ENCODE measurements at places on chromosomes 1 and 21.
A peak's percentile ranks its signal among the peaks of the same experiment; 100 is the strongest.

- no peak for DNase-seq
Measured at GRCh38 chr1:22689505-22689904, 21.1 kb upstream of the EPHB2 start.

DNA sequence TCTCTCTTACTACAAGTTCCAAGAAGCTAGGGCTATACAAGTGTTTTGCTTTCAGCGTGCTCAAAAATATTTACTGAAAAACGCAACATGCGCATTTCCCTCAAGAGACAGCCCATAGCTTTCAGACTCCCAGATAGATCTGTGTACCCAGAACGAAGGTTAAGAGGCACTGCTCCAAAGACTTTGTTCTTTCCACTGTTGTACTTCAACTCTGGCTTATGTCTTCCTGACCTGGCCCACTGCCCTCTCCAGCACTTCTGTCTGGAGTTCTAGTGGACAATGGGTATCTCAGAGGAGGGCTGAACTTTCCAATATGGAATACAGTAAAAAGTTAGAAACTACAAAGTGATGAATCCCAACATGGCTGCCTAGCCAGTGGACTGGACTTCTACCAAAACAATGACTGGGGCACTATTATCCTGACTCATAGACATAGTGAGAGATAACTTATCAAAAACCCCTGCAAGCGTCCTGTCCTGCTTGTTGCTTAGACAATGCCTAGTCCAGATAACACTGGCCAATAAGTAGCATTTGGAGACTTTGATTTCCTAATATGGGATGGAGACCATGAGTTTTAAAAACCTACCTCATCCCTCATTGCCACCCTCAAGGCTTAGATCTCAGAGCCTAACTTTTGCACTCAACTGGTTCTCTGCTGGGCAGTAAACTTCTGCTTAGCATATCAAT lies 8.8 kb upstream of the ADAR start:
- DNase-seq: no peak

- no peak for DNase-seq
Measured at GRCh38 chr1:157198619-157199420, 60.6 kb upstream of the ETV3 start.

GRCh38 chr1:33127001-33127823 lies 46.3 kb downstream of the AZIN2 start:
- peak; percentile 99 for DNase-seq

- no peak for DNase-seq
Measured at GRCh38 chr1:33314416-33314815, 6.5 kb downstream of the A3GALT2 start.

DNA sequence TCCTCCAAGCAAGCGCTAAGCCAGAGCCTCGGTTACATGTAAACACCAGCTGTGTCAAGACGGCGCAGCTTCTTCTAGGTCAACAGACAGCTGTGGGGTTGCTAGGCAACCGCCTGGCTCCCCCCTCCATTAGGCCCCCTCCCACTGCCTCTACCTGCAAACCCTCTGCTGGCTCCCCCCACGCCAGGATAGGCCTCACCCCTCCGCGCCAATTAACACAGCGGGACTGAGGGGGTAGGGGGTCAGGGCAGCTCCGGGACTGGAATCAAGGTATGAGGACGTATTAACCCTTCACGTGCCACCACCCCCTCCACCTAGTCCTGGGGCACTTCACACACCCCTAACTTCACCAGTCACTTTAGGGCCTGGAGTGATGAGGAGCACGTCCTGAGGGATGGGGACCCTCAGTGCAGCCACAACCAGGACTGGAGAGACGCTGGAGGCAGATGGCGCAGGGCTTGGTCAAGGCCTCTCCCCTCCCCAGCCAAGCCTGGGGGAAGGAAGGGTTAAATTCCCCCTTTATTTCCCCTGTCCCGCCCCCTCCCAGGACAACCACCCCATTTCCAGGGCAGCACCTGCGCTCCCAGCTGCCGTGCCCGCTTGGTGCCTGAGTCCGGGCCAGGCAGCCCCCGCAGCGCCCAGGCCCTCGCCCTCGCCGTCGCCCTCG lies 37.4 kb upstream of the WASF2 start:
- no peak for DNase-seq

GRCh38 chr21:21200939-21201615 lies 202.9 kb downstream of the NCAM2 start:
- no peak for DNase-seq

GRCh38 chr1:62355095-62355494 lies 35.9 kb upstream of the KANK4 start:
- no peak for DNase-seq

DNA sequence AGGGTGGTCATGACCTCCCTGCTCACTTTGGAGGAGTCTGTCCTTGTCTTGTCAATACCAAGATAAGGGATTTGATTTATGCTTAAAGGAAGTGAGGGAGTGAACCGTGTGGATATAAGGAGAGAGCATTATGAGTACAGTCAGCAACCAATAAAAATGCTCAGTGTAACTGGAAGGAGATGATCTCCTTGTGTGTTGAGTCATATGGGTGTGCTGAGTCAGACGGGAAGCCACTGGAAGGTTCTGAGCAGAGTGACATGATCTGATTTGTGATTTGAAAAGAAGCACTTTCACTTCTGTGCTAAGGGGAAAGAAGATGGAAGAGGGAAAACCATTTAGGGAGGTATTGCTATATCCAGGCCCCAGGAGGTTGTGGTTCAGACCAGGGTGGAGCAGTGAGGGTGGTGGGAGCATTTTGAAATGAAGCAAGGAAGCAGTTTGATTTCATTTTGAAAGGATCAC lies 2.5 kb upstream of the BCL10 start:
- peak; percentile 12 for DNase-seq

GRCh38 chr21:42388740-42389448 lies 7.0 kb downstream of the TMPRSS3 start:
- DNase-seq: no peak

- DNase-seq: no peak
Measured at GRCh38 chr1:2602866-2603520, 16.4 kb downstream of the PRXL2B start.

DNA sequence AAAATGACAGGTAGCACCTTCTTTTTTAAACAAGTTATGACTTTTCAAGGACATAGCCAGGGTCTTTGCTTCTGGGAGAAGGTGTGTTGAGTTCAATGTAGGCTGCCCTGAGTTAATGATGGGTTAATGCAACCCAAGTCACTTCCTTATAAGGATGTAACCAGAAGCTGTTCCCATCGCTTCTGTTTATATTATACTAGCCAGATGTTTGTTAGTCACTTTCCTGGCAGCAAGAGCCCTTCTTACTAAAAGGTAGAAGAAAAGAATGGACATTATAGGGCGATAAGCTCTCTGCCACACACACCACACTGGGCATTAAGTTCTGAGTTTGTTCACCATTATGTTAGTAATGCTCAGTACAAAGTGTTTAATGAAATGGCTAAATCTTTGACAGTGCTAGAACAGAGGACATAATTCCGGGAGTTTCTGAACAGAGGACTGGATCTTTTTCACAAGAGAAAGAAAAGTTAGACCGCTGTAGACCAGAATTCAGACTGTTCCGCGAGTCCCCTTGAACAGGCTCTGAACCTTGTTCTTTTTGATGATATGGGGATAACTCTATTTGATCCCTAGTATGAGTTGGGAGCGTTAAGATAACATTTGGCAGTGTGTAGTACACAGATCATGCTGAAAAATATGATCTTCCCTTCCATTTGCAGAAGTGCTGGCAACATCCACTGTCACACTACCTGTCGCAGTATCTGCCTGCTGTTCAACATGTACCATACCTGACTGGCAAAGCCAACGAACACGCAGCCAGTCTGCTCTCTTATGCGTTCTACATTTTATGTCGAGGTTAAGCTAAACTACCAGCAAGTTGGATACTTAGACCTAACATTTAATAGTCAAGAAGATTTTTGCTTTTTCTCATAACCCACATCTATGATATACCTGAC lies 41.0 kb downstream of the DEGS1 start:
- DNase-seq: no peak

- DNase-seq: no peak
Measured at GRCh38 chr1:53606651-53607051, 132.3 kb downstream of the GLIS1 start.

- no peak for DNase-seq
Measured at GRCh38 chr21:38315122-38315521, 58.3 kb downstream of the KCNJ15 start.

DNA sequence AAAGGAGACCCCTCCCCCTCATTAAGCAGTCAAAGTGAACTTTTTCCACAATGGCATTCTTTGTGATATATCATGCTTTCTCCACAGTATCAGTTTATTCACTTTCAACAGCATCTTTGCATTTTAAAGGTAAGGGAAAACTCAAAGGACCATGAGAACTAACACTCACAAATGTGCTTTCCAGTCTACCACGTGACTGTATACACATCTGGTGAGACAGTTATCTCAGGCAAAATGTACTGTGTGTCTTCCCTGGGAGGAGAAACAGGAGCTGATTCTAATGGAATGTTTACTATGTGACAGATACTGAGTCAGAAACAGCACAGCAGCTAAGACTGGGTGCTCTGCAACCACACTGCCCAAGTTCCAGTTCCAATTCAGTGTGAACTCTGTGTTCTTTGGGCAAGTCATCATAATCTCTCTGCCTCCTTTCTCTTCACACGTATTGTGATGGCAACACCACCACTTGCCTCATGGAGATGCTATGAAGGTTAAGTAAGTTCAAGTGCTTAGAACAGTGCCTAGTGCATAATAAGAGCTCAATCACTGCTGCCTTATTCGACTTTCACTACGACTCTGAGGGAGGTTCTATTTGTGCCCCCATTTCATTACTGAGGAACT lies 79.0 kb downstream of the SLC45A1 start:
- no peak for DNase-seq

DNA sequence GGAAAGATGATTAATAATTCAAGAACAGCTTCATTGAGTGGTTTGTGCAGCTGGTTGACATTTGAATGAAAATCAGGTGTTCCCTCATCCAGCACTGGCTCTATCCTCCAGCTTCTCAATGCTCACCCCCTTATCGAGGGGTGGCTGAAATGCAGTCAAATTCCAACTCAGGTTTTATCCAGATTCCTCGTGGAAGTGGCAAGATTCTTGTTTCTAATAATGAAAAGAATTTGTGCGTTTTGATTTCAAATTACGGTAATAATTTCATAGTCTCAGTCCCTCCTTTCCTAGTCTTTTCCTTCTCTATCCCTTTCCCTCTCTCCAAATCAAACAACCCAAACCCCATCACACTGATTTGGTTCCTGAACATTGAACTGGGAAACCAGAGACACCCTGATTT lies 3.1 kb downstream of the CNIH3 start:
- DNase-seq: no peak

GRCh38 chr1:3677484-3677883 lies 25.2 kb downstream of the TP73 start:
- peak; percentile 55 for DNase-seq

DNA sequence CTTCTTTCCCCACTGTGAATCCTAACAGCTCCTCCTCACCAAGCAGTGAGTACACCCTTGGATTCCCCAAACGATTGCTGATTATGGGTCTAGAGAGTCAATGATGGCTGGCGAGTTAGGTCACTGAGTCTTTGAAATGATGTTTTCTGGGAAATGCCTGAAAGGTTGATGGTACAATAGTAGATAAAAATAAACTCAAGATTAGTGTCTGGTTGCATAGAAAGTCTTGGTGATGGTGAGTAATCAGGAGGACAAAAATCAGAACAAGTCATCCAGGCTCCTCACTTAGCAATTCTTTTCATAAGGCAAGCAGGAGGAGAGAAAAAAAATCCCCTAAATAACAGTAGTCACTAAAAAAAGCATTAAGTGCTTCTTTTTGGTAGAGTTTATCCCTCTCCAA lies 22.6 kb downstream of the HLX start:
- DNase-seq: no peak

DNA sequence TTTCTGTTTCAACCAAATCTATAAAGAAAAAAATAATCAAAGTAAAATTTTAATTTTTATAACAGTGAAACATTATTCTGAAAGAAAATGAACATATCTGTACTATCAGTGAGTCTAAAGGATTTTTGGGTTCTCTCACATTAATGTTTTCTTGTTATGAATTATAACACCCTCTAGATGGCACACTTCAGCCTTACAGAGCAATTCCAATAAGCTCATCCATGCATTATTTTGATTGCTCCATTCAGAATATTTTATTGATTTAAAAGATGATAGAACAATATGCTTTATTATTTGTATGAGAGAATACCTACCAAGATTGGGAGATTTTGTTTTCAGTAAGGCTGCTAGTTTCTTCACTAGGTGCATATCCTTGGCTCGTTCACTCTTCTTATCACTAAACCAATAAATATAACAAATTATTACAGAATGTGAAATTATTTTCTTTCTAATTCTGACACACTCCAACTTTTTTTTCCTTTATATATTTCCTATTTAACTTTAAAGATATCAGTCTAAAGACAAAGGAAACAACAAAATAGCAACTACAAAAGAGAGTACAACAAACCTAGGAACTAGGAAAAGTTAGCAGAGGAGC lies 82.4 kb downstream of the RAB3GAP2 start:
- DNase-seq: no peak

DNA sequence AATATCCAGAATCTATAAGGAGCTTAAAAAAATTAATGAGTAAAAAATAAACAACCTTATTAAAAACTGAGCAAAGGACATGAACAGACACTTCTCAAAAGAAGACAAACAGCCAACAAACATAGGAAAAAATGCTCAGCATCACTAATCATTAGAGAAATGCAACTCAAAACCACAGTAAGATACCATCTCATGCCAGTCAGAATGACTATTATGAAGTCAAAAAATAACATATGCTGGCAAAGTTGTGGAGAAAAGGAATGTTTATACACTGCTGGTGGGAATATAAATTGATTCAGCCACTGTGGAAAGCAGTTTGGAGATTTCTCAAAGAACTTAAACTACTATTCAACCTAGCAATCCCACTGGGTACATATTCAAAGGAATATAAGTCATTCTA lies 25.3 kb downstream of the PIGK start:
- DNase-seq: no peak

GRCh38 chr1:25643929-25644328 lies 27.3 kb downstream of the MAN1C1 start:
- DNase-seq: no peak

DNA sequence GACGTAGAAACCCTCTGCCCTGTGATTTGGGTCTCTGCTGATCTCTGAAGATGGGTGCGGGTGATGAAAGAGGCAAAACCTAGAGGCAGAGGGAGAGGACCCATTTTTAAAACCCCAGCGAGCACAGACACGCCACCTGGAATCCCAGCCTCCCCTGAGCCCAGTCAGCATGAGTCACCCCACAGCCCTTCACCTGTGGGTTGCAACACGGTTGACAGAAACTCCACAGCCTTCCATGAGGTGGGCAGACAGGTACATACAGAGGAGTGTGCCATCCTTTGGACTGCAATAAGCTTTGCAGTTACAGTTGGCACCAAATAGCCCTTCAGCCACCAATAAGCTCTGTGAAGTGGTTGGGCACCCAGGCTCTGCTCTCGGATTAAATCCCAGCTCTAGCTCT lies 2.1 kb upstream of the GRHL3 start:
- no peak for DNase-seq

- no peak for DNase-seq
Measured at GRCh38 chr1:182978151-182978853, 25.3 kb upstream of the SHCBP1L start.

- no peak for DNase-seq
Measured at GRCh38 chr1:220692436-220693228, 2.5 kb downstream of the C1orf115 start.

All from bone marrow (tissue), 2 donors.